ENCODE measurements at places on chromosomes 3 and 15.
A peak's percentile ranks its signal among the peaks of the same experiment; 100 is the strongest.

- DNase-seq, result no peak
These were observed 7.2 kb downstream of the PLXNA1 start for GRCh38 chr3:126990024-126990700.

GRCh38 chr15:33154351-33155166 is 40.0 kb downstream of the FMN1 start:
- DNase-seq, result no peak

DNA sequence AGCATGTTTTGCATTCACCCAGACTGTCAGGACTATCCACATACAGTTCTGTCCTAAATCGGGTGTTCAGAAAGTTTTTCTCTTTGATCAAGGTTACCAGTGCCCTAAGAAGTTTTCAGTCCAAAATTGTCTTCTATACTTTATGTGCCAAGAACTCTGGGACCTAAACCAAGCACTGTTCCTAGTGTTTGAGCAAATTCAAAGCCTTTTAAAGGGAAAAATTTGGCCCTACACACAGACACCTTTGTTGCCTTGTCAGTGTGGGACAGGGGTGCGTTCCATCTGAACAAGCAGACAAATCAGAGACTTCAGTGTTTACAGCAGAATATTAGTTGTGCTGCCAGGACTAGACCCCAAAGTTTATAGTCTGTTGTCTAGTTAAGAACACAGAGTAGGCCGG is 50.6 kb downstream of the DGKG start:
- DNase-seq, result no peak

DNA sequence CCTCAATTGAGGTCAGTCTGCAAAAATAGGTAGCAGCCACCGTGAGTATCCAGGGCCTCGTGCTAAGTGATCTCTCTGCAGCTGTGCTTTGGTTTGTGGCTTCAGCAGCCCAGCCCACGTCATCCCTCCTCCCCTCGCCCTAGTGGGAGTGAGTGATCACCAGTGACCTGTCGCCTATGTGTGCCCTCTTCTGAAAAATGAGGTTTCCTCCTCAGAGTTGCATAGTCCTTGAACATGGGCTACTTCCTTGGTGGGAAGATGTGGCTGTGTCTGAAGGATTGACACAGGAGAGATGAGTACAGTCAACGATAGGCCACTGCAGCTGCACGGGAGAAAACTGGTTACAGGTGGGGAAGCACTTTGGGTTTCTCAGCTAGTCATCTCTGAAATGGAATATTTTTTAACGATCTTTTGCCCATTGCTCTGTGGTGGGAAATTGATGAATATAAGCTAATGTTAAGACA is 144.8 kb upstream of the BHLHE40 start:
- DNase-seq, result peak; percentile 24

- no peak for DNase-seq
These were observed 27.4 kb upstream of the SLCO2A1 start for GRCh38 chr3:134057006-134057653.

- no peak for DNase-seq
These were observed 82.2 kb downstream of the CADM2 start for GRCh38 chr3:85041001-85041400.

GRCh38 chr3:48847053-48847503 is 596 bp downstream of the PRKAR2A start:
- DNase-seq, result no peak

DNA sequence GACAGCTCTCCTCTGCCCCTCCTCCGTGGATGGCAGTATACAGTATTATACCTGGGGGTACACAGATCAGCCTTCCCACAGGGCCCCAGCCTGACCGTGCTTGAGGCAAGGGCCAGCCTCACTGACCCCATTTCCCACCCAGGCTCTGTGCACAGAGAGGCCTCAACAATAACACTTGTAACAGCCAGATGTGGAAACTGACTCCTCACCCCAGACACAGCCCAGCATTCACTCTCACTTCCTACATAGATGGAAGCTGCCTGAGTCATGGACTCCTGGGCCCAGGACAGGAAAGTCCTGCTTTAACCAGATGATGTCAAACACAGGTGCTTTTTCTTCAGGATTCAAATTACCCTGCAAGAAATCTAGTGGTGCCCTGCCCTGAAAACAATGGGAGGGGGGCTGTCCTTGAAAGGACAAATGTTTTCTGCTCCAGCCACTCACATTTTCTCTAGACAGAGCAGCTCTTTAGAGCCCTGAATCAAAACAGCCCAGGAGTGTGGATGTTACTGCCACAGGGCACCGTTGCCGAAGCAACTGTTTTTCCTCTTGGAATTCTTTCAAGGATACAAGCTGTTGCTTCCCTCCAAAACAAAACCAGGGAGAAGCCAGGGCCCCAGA is 16.4 kb downstream of the CCDC12 start:
- DNase-seq, result no peak

DNA sequence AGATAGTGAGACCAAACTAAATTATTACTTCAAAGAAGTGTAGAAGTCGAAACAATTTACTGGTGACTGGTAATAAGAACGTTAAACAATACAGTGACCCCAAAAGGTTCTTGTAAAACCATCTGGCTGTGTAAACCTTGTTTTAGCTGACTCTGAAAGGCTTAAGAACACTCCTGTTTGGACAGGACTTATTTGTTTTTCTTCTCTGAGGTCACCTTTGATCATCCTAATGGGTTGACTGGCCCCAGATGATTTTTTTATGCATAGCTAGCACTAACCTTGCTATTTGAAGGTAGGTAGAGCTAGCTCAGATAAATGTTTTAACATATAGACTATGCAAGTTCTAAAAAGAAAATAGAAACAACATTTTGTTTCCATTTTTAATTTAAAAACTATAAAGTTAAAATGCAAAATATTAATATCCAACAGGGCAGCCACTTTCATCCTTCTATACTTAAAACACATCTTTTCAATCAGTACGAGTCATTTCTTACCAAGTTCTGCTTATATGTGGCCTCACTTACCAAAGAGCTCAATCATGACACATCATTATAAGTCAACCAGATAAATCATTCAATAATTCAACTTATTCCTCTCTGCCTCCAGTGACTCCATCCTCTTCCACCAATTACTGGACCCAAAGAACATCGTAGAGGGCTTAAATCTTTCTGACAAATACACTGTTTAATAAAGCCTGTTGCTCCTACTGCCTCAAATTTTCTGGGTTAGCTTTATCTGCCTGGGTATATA is 158.8 kb downstream of the SSR3 start:
- DNase-seq, result no peak

GRCh38 chr15:82176542-82176941 is 86.0 kb downstream of the EFL1 start:
- no peak for DNase-seq

DNA sequence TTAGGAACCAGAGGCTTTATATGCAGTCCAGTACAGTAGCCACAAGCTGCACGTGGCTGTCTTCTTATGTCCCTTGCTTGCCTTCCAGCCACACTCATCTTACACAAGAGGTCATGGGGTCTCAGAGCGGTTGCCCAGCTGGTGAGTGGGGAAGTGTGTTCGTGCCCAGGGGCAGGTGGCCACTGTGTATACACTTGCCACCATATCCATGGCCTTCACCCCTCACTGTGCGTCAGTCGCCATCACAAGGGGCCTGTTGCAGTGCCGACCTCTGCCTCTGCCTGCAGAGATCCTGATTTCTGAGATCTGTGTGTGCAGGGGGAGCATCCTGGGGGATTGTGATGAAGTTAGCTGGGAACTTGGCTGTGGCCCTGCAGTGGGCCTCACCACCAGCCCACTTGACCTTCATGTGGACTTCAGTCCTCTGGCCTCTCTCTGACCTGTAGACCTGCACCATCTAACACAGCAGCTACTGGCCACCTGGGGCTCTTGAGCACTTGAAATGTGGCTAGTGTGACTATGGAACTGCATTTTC is 43.1 kb upstream of the SACM1L start:
- DNase-seq, result no peak

GRCh38 chr3:86887876-86888275 is 103.1 kb downstream of the VGLL3 start:
- no peak for DNase-seq

GRCh38 chr15:29936353-29937049 is 114.2 kb upstream of the TJP1 start:
- DNase-seq, result no peak

- no peak for DNase-seq
These were observed 91.8 kb downstream of the MRPL46 start for GRCh38 chr15:88375234-88375927.

DNA sequence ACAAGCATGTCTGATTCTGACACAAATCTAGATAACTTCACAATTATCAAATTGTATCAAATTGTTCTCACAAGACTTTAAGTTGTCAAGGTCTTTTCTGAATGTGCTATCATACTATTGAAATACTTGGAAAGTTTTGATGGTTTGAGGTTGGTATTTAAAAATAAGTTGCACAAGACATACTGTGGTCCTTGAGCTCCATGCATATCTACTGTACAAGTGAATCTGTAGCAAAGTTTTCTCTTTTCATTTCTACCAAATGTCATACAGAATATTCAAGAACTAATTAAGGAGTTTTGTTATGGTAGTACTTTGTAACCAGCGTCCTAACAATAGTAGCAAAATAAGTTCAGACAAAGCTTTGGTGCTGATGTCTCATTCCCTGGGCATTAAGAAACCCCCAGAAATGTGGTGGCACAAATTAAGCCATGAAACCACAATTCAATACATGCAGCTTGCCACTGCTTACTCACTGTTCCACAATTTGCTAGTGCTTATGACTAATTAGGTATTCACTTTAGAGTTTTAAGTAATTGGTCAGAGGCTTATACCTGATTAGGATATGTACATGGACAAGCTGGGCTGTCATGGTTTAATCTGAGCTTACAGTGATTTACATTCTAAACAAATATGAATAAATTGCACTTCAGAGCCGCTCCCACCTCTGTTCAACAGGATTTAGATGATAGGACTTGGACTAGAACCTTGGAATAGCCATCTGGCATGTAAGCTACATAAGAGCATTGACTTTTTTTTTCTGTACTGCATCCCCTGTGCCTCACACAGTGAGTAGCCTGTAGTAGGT is 8.8 kb downstream of the TBC1D23 start:
- no peak for DNase-seq

- no peak for DNase-seq
These were observed 17.2 kb downstream of the CPN2 start for GRCh38 chr3:194333981-194334320.

DNA sequence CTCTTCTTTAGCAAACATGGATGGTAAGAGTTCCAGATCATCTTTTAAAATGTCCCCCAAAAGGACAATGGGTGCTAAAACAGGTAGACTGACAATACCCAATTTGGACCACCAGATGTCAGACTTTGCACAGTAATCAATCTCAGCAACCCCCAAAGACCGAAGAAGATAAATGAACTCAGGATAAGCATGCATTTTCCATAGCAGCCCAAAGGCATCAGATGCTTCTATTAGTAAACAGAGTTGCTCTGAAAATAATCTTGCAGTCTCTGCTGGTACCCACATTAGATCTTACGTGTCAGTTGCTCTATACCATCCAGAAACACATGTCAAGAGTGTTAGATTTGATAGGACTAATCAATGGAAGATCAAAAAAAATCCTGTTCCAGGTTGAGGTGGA is 20.6 kb downstream of the MYH15 start:
- peak; percentile 0 for DNase-seq

DNA sequence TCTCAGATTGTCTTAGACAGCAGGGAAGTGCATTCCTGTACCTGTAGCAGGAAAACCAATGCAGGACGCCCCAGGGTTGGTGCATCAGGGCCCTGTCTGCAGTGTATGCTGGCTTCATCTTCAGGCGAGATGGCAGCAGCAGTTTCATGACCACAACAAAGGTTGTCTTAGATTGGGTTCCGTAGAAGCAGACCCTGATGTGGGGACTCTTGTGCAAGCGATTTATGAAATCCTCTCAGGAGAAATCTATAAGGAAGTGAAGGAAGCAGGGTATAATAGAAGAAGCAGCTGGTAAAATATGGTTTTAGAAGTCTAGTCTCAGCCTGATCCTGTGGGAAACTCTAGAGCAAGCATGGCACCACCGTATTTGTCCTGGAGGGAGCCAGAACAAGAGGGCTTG is 25.0 kb downstream of the DNAH1 start:
- DNase-seq, result no peak

Measured in stimulated activated CD4-positive, alpha-beta T cell treated with anti-CD3 and anti-CD28 coated beads, TNF-alpha, amount 100 ng/mL, for 1 hour (primary cell).